ENCODE measurements at places on chromosomes 11 and 22.

DNA sequence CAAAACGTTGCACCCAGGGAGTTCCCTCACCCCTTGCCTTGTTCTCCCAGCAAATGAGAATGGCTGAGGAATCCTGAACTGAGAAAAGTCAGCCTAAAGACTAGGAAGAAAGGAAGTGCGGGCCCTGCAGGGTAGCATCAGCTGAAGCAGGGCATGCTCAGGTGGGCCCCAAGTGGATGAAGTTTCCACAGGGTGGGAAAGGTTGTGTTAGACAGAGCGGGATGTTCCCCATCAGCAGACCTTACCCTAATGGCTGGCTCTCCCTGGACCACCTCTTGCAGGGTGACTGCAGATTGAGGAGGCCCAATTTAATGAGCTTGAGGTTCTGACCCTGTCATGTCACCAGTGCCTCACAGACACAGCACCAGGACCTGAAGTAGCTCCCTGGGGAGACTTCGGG lies 81.5 kb upstream of the MYOD1 start:
- no peak for DNase-seq

- no peak for DNase-seq
Measured at GRCh38 chr11:128607819-128608218, 20.5 kb upstream of the ETS1 start.

- DNase-seq, result no peak
Measured at GRCh38 chr11:113683481-113684046, 22.5 kb downstream of the TMPRSS5 start.

DNA sequence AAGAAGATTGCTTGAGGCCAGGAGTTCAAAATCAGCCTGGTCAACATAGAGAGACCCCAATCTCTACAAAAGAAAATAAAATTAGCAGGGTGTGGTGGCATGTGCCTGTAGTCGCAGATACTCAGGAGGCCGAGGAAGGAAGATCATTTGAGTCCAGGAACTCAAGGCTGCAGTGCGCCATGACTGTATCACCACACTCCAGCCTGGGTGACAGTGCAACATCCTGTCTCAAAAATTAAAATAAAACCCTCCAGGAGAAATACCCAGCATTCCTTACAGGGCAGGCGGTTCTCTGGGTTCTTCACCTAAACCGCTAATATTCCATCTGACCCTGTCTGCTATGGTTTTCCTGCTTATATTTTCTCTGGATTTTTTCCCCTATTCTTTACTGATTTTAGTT lies 13.5 kb downstream of the TCF20 start:
- no peak for DNase-seq

DNA sequence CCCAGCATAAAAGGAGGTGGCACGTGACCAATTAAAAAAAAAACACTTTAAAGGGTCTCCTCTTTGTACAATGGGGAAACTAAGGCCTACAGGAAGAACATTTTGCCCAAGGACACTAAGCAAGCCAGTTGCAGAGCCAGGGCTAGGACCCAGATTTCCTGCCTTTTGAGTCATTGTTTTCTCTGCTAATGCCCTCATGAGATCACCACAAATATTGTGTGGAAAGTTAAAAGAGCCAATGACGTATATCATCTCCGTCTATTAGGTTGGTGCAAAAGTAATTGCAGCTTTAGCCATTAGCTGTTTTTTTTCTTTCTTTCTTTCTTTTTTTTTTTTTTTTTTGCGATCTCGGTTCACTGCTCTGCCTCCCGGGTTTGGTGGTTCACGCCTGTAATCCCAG lies 24.1 kb upstream of the LRRC32 start:
- DNase-seq, result no peak

GRCh38 chr22:30310881-30311771 lies 15.6 kb downstream of the TBC1D10A start:
- DNase-seq, result no peak

- DNase-seq, result no peak
Measured at GRCh38 chr11:46492532-46492931, 101.0 kb upstream of the CHRM4 start.
